ENCODE measurements at places on chromosomes 3 and 15.

DNA sequence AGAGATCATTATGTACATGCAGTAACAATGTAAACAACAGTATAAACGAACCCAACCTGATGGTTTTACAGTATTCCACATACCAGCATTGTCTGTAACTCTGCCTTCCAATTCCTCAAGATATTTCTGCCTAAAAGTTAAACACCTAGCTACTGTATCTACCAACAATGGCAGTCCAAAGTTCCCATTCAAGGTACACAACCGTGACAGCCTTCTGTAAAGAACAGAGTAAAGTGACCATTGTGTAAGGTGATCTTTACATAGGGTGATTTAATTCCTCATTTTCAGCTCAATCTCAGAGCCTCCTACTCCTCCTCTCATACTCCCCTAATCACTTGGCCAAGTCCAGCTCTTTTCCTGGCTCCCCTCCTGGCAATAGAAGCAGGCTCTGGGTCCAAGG, 10.4 kb downstream of the SECISBP2L start:
- DNase-seq: no peak

DNA sequence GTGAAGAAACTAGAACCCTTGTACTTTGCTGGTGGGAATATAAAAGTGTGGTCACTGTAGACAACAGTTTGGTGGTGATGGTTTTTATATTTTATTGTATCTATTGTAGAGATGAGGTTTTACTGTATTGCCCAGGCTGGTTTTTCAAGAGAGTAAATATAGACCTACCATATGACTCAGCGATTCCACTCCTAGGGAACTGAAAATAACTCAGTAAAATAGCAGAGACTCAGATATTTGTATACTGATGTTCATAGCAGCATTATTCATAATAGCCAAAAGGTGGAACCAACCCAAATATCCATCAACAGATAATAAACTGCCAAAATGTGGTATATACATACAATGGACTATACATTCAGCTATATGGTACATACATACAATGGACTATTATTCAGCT, 68.8 kb upstream of the IL12A start:
- no peak for DNase-seq

GRCh38 chr3:184085389-184085852, 11.4 kb upstream of the HTR3E start:
- DNase-seq: no peak

- no peak for DNase-seq
These were observed 25.6 kb upstream of the GLCE start for GRCh38 chr15:69134791-69135190.

DNA sequence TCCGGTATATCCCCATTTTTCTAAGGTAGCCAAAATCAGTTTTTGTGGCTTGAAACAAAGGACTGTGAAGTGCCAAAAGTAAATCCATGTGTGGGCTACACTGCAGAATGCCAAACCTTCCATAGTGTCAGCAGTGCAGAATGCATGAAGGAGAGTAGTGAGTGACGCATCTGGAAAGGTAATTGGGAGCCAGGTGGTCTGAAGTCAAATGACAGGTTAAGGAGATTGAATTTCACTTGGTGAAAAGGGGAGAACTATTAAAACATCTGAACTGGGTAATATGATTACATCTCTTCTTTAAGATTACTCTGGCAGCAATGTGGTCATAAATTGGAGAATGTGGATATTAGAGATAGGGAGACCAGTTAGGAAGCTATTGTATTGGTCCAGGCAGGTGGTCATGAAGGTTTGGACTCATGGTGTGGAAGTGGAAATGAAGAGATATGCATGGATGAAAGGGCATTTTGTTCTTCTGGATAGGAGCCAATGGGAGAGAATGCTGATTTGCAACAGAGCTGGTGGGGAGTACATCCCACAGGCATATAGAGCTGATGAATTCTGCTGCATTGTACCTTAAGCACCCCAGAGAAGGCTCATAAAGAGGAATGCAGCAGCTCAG, 118.2 kb downstream of the ECT2 start:
- peak; percentile 20 for DNase-seq

DNA sequence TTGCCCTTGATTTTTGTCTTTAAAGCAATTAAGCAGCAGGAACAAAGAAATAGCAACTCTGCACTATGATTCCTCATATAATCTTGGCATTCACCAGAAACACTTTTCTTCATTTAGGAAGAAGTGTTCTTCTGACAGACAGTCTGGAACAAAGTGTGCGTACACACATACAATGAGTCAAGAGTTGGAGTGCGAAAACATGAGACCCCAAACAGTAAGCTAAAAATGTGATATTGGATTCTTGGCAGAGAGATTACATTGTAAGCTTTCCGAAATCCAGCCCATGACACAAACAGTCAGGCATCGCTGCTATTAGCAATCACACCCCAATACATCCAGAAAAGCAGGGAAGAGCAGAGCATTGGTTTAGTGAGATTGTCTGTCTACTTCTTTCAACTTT, 306.7 kb upstream of the TBC1D5 start:
- DNase-seq: no peak

- no peak for DNase-seq
These were observed 487.1 kb upstream of the CNTN3 start for GRCh38 chr3:75101329-75102147.

- DNase-seq: no peak
These were observed 43.2 kb upstream of the BOC start for GRCh38 chr3:113167825-113168801.

- DNase-seq: no peak
These were observed 27.6 kb downstream of the CNOT10 start for GRCh38 chr3:32712506-32713055.

GRCh38 chr3:109702976-109703375, 365.6 kb upstream of the DPPA4 start:
- DNase-seq: no peak

DNA sequence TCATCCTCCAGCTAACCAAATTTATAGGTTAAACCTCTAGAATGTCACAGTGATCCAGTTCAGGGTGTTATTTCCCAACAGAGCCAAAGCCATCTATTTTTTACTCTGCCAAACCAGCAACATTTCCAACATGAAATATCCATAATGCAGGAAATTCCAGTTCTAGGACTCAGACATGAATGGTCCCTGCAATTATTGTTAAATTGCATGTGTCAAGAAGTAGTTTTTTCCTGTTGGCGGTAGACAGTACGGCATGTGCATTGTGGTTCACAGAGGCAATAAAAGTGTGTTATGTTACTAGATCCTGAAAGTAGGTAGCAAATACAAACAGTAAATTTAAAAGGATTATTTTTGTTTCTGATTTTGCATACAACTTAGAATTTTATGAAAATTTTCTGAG, 215.7 kb upstream of the THBS1 start:
- DNase-seq: no peak

- DNase-seq: no peak
These were observed 550.3 kb downstream of the ROBO2 start for GRCh38 chr3:77590191-77590590.

- peak; percentile 47 for DNase-seq
These were observed 70.7 kb downstream of the FAM43A start for GRCh38 chr3:194756460-194756779.

DNA sequence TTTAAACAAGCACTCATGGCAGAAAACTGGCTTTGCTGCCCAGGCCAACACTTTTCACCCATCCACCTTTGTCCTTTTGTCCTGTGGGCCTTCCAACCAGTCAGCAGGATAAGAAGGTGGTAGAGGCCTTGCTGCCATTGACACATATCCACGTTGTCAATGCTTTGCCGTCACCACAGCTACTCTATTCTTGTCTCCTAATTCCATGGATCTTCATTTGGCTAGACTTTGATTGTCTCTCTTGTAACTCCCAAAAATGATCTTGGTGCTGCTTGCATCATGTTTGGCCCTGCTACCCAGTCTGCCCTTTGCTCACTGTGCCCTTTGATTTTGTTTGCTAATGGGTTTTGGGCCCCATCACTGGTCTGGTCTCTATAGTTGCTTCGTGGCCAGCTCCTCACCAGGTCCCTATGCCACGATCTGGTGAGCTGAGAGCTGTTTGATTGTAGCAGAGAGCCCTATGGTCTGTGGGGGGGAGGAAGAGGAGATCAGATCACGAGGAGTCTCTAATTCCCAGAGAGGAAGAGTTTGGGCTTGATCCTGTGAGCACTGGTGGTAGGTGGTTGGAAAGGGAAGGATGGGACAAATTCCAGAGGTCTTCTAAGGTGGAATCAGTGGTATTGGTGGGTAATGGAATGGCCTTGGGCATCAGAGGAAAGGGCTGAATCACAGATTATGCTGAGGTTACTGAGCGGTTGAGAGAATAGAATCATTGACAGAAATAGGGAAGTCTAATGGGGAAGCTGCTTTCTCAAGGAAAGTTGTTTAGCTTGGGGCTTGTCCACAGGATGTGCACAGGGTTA, 40.3 kb downstream of the ABHD2 start:
- no peak for DNase-seq

GRCh38 chr3:12622335-12622734, 41.6 kb downstream of the RAF1 start:
- DNase-seq: no peak

DNA sequence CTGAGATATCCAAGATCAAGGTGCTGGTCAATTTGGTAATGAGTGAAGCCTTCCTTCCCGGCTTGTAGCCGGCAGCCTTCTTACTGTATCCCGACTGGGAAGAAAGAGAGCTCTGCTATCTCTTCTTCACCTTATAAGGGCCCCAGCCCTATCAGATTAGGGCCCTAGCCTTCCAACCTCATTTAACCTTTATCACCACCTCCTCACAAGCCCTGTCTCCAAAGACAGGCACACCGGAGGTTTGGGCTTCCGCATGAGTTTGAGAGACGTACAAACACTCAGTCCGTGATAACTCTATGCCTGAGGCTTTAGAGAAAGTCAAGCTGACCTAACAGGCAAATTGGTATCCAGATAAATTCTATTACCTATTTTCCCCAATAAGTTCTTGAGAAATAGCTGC, 243.9 kb downstream of the OPA1 start:
- no peak for DNase-seq

- DNase-seq: no peak
These were observed 149.9 kb downstream of the SST start for GRCh38 chr3:187520027-187520945.

DNA sequence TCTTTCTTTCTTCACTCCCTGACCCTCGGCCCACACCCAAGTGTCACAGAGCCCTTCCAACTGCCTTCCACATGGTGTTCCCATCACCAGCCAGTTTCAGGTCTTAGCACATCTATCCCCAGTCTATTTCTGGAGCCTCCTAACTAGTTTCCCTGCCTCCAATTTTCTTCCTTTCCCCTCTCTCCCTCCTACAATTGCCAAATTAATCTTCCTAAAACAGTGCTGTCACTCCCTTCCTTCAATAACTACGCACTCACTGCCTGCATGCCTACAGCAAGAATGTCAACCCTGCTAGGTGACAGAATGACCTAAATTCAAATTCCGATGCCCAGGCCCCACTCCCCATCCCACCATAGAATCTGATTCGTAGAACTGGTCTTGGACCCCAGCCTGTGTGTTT, 36.1 kb upstream of the CA12 start:
- no peak for DNase-seq

GRCh38 chr3:188294113-188294512, 140.2 kb downstream of the LPP start:
- DNase-seq: no peak

GRCh38 chr3:51891242-51892039, 11.7 kb downstream of the IQCF1 start:
- no peak for DNase-seq

GRCh38 chr15:59011262-59011952, 23.9 kb downstream of the RNF111 start:
- no peak for DNase-seq

GRCh38 chr3:27681249-27681748, 40.8 kb downstream of the EOMES start:
- DNase-seq: peak; percentile 68

DNA sequence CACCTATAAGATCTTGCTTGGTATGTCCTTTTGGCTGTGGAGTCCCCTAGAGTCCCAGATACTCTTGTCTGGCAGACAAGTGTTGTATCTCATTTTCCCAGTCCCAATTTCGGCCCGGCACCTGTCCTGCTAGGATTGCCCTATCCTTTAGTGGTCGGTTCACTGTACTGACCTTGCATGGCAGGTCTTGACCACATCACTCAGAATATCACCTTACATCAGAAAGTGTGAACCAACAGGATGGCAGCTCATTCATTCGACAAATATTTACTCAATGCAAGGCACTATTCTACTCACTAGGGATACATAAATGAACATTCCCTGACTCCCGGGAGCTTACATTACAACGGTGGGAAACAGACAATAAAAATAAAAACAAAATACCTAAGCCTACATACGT, 5.7 kb upstream of the CCDC80 start:
- peak; percentile 32 for DNase-seq

- DNase-seq: no peak
These were observed 52.2 kb downstream of the KCNAB1 start for GRCh38 chr3:156172536-156172935.

GRCh38 chr3:107674371-107674770, 151.6 kb downstream of the BBX start:
- no peak for DNase-seq

- DNase-seq: no peak
These were observed 29.6 kb downstream of the MSL2 start for GRCh38 chr3:136166507-136166906.

DNA sequence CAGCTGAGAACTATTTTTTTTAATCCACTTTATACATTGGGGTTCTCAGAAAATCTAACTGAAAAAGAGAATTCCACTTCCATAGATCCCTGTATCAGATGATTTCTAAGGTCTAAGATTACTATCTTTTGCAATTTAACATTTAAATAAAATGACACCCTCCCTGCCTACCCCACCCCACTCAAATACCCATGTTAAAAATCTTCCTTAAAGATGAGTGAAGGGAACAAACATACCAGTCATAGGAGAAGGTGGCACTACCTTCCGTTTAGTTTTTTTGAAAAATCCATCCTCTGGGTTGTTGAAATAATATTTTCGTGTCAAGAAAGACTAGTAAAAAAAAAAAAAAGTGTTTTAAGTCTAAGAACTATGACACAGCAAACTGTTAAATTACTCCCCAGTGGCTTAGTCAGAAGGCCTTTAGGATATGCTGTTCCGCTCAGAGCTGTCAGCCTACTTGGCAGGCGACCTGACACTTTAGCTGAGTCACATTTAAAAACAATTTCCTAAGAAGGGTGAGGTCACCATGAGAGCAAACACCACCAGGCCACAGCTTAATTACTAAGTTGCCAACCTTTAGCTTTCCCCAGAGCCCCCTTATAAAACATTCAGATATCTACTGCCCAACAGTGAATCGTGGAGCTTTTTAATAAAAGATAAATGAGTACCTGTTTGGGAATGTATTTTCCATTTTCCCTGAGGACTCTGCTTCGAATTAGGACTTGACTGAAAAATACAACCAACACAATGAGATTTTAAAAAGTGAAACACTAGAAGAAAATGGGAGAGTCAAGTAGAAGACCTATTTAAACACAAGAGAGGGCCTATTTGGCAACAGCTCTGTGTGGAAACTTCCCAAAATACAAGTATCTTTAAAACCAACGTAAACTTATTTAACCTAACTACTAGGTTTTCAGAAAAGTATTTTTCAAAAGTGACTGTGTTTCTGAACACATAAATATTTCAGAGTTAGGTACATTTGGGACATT, 9.6 kb downstream of the EMC3 start:
- DNase-seq: peak; percentile 89

DNA sequence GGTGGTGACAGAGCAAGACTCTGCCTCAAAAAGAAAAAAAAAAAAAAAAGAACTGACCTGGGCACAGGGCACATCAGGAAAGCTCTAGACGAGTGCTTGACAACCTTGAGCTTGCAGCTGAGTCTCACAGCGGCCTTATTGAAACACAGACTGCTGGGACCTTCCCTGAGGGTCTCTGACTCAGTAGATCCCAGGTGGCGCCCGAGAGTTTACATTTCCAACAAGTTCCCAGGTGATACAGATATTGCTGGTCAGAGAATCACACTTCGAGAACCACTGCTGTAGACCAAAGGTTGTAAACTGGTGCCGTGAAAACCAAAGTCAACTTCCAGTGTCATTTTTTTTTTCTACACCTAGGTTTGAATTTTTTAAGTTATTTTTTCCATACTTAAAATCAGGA, 573.2 kb upstream of the MDFIC2 start:
- no peak for DNase-seq

Data from NCI-H2029 (cell line).